ENCODE measurements at places on chromosomes 16 and 17.

DNA sequence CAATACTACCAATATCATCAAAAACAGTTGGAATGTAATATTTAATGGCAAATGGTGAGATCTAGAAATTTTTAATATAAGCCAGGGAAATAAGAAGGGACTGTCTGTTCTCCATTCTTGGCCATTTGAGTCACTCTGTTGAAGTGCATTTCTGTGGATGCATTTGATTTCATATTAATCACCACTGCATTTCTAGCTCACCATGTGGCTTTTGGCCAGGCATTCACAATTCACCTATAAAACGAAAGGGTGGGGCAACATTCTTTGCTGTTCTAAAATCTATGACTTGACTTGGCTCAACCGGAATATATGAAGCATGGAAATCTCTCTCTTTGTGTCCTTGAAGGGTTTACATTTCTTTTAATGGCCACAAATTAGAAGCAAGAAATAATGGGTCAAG, 483.0 kb downstream of the SLC39A11 start:
- DNase-seq = no peak

- no peak for DNase-seq
These were observed 1.5 kb downstream of the CLDN7 start for GRCh38 chr17:7260651-7261378.

DNA sequence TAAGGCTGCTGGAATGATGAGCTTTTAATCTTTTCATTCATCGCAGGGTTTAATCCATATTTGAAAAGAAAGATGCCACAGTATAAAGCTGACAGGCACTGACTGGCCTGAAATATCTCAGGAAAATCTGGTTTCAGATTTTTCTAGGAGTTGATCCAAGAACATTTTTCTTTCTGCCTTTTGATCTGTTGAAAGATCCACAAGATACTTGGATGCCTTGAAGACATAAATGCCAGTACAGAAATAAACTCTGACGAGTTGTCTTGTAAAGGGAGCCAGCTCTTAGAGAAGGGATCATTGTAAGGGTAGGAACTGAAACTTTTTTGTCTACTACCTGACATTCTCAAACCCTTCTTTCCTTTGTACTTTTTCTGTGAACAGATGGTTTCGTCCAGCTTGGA, 25.4 kb upstream of the KRT20 start:
- DNase-seq = peak; percentile 24

- peak; percentile 99 for DNase-seq
These were observed 13.2 kb downstream of the IL4R start for GRCh38 chr16:27326738-27327585.

DNA sequence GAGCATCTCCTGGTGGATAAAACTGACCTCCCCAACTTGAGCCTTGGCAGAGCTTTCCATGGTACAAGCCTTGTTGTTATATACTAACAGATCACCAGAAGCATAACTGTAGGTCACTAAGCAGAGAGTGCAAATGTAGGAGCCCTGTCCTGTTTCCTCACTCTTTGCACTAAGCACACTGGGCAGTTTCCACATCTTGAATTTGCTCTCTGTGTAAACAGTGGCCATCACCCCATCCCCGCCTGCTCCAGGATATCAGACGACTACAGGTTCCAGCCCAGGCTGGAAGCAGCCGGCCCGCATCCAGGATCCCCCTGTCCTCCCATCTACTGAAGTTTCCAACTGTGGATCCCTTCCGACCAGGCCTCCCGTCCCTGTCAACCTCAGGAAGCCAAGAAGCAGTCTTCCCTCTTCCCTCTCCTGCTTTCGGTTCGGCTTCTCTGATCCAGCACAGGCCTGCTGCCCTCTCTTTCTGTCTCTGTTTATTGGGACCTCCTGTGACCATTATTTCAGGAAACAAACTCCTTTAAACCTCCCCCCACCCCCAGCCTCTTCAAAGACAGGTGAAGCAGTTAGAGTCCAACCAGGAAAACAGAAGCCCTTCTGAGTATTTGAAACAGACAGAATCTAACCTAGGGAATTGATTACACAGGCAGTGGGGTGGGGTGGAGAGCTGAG, 22.6 kb upstream of the CACNG4 start:
- DNase-seq = no peak

- no peak for DNase-seq
These were observed 4.7 kb upstream of the FAAP100 start for GRCh38 chr17:81556863-81557262.

DNA sequence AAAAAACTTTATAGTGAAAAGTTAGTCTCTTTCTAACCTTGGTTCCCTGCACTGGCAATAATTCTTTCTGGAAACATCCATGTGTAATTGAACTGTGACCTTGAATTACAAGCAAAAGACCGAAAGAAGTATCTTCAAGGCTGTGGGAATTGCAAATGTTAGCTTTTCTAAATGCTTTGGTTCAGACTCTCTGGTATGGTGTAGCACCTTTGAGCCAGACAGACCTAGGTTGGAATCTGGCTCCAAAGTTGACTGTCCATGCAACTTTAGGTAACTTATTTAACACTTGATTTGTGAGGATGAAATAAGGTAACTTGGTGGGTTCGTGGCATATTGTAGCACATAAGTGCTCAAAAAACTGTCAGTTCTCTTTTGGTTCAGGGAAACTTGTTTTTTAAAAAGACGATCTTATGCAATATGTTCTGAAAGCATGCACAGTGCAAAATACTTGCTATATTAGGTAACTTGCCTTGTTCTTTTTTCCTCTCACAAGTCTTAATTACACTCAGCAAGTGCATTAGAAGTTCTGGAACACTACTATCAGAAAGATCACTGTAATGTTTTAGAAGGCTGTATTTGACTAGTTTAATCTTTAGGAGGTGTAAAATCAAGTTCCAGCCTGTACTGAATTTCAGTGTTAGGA, 46.3 kb downstream of the TANGO6 start:
- no peak for DNase-seq

- no peak for DNase-seq
These were observed 282.0 kb downstream of the SEC14L1 start for GRCh38 chr17:77422748-77423113.

DNA sequence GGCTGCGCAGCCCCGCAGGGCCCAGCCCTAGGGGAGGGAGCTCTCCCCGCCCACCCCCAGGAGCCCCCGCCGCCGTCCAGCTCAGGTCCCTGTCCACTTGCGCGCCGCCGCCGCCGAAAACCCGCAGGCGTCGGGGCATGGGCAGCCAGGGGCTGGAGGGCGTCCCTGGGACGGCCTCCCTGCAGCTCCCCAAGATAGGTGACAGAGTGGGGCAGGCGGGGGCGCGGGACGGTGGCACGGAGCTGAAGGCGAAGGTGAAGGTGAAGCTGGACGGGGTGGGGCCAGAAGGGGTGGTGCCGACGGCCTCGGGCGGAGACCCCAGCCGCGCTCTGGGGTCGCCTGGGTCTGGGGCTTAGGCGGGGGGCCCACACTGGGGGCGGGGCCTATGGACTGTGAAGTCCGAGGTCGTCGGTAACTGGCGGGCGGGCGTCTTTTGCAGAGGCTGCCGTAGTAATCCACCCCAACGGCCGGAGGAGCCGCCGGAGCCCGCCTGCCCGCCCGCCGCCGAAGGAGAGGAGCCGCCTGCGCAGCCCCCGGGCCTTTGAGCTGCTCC, 27.2 kb downstream of the SREBF1 start:
- no peak for DNase-seq

DNA sequence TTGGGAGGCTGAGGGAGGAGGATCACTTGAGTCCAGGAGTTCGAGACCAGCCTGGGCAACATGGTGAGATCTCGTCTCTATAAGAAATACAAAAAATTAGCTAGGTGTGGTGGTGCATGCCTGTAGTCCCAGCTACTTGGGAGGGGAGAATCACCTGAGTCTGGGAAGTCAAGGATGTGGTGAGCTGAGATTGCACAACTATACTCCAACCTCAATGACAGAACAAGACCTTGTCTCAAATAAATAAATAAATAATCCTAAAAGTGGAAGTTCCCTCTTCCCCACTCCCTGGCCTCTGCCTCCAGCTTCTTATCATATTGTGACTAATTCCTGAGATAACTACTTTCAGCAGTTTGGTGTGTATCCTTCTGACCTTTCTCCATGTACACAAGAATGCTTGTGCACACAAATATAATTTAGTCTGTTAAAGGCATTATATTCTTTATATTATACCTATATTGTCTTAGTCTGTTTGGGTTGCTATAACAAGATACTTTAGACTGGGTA, 23.5 kb upstream of the DNAJA2 start:
- DNase-seq = no peak

- no peak for DNase-seq
These were observed 579.1 kb upstream of the RBFOX1 start for GRCh38 chr16:6753553-6753952.

DNA sequence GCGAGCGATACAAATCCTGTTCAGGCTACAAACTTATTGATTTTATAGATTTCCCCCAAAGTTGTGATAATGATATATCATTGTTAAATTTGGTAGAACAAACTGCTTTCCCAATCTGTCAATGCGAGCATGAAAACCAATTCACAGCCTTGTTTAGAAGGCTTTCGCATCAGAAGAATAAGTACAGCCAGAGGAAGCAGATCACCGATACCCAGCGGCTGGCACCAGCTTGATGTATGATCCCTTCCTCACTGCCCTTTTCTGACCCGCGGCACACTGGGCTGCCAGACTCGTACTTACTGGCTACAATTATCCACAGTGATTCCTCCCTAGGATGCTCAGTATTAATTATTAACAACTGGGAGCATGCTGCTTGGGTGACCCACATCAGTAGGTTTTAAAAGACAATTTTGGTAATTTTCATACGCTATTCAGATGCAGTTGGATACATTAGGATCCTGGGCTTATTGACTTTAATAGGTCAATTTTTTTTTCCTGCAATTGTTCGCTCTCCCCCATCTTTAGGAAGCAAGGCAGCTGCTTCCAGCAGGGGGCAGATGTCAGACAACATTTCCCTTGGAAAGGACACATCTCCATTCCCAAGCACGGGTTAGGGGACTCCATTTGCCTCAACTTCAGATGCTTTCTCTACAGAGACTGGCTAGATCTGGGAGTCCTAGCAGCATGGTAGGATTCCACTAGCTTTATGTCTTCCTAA, 582.7 kb upstream of the PSMD7 start:
- DNase-seq = no peak

All from mesenchymal stem cell (in vitro differentiated cells and primary cell).